ENCODE measurements at places on chromosomes 6 and 20.
A peak's percentile ranks its signal among the peaks of the same experiment; 100 is the strongest.

DNA sequence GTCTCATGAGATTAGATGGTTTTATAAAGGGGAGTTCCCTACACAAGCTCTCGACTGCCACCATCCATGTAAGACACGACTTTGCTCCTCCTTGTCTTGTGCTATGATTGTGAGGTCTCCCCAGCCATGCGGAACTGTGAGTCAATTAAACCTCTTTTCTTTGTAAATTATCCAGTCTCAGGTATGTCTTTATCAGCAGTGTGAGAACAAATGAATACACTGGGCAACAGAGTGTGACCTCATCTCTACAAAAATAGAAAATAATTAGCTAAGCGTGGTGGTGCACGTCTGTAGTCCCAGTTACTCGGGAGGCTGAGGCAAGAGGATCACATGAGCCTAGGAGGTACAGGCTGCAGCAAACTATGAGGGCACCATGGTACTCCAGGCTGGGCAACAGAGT is 51.3 kb downstream of the MDN1 start:
- no peak for DNase-seq

GRCh38 chr6:96521306-96521643 is 331 bp upstream of the UFL1 start:
- no peak for DNase-seq

DNA sequence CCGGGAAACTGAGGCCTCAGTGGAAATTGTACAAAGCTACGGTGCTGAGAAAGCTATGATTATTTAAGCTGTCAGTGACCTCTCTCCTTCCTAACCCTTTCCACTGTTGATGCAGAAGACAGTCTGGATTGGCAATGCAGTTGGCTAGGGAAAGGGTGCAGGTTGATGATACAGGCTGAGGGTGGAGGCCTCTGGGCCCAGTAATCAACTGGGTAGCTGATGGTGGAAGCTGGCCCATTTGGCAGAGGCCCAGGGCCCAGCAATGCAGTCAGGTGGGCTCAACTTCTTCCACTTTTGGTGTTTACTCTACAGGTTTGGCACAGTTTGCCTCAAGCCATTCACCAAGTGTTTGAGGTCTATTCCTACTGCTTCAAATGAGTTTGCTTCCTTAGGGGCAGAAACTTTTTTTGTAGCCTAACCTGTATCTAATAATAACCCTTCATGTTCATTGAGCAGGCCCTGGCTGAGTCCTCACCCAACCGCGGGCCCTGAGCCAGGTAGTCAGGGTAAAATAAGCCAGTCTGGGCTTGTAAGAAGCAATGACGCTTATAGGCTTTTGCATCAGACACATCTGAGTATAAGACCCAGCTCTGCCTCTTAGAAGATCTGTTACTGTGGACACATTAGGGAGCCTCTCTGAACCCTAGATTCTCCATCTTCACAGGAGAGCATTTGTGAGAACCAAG is 12.1 kb downstream of the BCL2L1 start:
- DNase-seq, result no peak

GRCh38 chr20:25397096-25397495 is 6.5 kb upstream of the ABHD12 start:
- no peak for DNase-seq

GRCh38 chr6:107114926-107115694 is at the start of gene BEND3:
TSS of gene BEND3 (minus strand) at chr6:107115515. CDS start at chr6:107099285, 16,230 bp downstream.
- peak; percentile 49 for DNase-seq

DNA sequence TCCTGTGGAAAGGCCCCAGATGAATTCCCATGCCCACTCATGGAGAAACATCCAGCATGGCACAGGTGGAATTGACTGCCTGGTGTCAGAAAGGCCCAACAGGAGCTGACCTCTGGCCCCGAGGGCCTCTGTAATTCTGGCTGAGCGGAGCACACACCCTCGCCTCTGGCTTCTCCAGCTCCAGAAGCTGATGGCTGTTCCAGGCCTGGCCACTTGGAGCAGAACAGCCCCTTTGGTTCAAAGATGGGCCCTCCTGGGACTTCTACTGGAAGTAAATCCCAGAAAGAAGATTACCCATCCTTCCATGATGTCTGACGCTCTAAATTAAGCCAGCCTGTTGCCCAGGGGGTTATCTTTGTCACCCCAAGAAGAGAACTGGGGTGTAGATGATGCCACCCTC is 275.1 kb upstream of the CDH4 start:
- DNase-seq, result no peak

- DNase-seq, result peak; percentile 9
Measured at GRCh38 chr6:24547243-24547642, 52.5 kb downstream of the ALDH5A1 start.

DNA sequence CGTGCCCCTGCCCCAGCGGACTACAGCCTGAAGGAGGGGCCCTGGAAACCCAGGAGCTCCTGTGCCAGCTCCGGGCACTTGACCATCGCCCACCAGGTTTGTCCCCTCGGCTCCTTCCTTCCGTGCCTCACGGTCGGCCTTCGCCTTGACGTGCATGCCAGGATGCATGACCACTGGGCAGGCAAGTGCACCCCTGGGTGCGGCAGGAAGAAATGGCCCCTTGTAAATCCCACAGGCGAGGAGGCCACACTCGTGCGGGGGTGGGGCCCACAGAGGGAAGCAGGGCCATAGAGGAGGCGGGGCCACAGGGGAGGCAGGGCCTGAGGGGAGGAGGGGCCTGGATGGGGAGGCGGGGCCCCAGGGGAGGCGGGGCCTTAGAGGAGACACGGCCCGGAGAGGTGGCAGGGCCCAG is 81.7 kb downstream of the YTHDF1 start:
- no peak for DNase-seq

DNA sequence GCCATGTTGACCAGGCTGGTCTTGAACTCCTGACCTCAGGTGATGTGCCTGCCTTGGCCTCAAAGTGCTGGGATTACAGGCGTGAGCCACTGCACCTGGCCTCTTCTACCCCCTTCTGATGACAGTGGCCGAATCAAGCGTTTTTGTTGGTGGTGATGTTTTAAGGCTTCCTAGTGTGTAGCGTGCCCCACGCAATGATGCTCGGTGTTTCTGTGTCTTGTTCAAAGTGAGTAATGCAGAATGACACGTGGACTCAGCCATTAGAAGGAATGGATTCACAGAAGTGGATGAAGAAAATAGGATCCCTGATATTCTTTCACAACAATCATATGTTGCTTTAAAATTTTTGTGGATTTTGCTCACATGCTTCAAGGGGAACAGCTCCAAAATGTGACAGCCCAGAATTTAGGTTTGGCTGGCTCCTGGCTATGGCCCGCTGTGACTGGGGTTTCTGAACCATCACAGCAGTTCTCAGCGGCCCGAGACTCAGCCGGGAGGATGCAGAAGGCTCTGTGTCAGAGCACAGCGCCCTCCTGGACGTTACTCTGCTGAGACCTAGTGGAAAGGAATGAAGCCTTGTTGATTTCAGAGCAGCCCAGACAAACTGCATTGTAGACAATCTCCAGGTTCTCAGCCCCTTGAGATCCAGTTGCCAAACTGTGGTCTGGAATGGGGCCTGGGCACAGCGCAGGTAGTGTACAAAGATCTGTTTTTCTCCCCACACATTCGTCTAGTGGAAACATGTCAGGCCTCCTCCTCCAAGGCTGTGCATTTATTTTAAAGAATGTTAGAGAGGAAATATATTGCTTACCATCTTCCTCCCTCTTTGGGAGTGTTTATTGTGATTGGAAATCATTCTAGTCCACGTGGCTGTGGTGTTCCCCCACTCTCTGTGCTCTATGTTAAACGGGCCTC is 57.6 kb upstream of the TIAM2 start:
- DNase-seq, result no peak
